ENCODE measurements at places on chromosomes 1 and 21.

DNA sequence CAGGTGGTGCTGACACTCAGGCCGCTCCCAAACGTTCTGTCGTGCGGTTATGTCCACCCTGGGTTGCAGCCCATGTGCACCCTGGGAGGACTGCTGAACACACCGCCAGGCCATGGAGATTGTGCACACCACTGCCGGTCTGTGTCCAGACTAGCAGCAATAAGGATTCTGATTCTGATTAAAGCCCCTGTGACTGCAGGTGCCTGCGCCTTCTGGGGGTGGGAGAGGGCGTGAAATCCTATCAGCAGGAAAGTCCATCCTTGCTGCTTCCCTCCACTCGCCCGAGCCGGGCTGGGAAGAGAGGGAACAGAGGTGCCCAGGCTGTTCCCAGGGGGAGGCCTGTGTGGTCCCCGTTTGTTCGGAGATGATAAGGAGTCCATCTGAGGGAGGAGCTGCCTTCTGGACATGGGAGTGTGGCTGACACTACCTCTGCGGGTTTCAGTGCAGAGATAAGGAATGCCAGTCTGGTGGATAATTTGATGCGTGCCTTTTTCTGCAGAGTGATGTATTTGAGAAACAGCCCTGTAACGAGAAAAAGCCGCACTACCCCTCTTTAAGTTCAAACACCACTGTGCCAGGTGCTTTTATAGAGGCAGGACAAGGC is 41.2 kb downstream of the BACE2 start:
- DNase-seq: no peak

DNA sequence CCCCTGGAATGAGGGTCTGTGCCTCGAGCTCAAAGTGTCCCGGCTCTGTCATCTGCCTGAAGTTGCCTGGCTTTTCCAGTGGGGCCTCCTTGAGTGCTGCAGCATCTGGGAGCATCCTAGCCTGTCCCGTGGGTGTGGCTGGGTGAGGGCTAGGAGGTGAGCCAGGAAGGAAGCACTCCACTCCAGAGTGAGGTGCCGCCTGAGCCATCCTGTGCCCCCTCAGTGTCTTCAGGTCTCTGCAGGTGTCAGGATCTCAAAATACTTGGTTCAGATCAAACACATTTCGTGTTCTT is 11.5 kb downstream of the IBA57 start:
- no peak for DNase-seq

DNA sequence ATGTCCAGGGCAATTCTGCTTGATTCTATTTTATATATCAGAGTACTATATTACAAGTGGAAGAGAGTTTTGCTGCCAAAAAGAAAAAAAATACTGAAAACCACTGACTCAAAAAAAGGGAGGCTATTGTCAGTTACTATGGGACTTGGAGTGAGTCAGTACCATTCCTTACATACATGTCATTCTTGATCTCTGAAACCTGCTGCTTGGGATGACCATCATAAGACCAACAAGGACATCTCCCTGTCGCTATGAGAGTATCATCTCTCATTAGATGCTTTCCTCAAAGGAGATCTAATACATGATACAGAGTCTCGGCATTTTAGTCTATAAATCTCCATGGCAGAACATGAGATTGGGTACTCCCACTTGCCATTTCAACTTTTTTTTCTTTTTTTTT is 11.8 kb upstream of the INPP5B start:
- no peak for DNase-seq

GRCh38 chr21:37455504-37455911 is 88.9 kb downstream of the DYRK1A start:
- no peak for DNase-seq

- DNase-seq: no peak
These were observed 718.6 kb downstream of the AMY1C start for GRCh38 chr1:104468282-104468681.

- DNase-seq: no peak
These were observed 717.2 kb downstream of the NCAM2 start for GRCh38 chr21:21715266-21715969.

GRCh38 chr1:156086256-156086662 is 4.0 kb upstream of the MEX3A start:
- no peak for DNase-seq

GRCh38 chr1:30508175-30508448 is 215.3 kb downstream of the MATN1 start:
- DNase-seq: no peak

- DNase-seq: no peak
These were observed 270.5 kb downstream of the NPHP4 start for GRCh38 chr1:5721634-5722215.

- DNase-seq: no peak
These were observed 19.9 kb upstream of the ABCB10 start for GRCh38 chr1:229578168-229579058.

DNA sequence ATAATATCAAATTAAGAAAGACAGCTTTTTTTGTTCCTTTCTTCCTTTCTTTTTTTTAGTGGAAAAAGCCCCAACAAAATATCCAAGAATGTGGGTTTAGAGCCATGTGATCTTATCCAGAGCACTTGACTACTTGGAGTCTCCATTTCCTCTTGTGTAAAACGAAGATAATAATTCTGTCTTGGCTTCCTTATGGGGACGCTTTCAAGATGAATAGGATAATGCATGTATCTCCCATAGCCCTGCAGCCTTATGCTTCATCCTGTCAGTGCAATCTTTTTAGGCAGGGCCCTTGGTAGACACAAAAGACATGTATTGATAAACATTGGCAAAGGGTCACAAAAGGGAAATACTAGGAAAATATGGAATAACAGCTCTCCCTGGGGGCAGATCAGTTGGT is 34.8 kb downstream of the ZBTB18 start:
- no peak for DNase-seq

GRCh38 chr1:56507925-56508522 is 71.3 kb downstream of the PLPP3 start:
- no peak for DNase-seq

DNA sequence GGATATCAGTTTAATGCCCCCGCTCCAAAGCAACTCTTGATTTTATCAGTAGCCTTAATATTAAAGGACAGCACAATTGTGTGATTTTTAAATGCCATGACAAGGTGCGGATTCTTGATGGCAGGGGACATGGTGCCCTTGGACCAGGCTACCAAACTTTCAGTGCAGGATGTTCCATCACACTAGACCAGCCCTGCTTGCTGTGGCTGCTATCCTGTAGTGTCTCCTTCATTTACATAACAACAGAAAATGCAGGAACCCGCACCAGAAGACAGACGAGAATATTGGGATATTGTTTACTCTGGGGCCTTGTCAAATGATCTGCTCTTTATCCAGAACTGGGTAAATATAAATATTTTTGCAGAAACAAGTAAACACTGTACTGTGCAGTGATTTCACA is 229.3 kb upstream of the PKN2 start:
- DNase-seq: no peak

- DNase-seq: no peak
These were observed 17.5 kb downstream of the MTARC1 start for GRCh38 chr1:220804202-220804586.

DNA sequence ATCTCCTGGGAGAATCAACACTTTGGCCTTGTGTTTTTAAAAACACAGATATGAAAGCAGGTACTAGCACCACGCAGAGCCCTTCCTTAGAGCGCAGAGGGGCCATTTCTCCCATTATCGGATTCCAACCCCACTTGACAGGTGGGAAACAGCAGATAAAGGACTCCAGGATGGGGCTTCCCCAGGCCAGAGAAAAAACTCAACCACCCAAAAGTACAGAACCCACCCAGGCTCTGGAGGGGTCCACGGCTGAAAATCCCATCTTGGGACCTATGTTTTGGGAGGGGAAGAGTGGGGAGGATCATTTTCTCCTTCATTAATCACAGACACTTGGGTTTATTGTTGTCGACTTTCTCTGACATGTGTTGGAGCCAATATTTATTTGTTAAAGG is 27.1 kb upstream of the COL18A1 start:
- DNase-seq: no peak

DNA sequence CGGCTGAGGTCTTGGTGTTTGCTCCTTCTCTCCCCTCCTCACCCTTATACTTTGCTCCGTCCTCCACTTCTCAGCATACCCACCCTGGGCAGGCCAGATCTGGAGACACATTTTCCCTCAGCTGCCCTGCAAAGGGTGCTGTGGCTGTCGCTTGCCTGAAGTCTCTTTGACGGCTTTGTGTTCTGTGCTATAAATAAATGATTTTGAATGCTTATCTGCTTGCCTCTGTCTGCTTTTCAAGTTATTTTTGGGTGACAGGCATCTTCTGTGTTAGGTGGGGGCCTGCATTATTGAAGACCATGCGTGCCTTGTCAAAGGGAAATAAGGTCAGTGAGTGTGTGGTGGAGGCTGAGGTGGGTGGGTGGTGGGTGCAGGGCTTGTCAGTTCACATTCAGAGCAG is 66.9 kb upstream of the KCND3 start:
- DNase-seq: no peak

DNA sequence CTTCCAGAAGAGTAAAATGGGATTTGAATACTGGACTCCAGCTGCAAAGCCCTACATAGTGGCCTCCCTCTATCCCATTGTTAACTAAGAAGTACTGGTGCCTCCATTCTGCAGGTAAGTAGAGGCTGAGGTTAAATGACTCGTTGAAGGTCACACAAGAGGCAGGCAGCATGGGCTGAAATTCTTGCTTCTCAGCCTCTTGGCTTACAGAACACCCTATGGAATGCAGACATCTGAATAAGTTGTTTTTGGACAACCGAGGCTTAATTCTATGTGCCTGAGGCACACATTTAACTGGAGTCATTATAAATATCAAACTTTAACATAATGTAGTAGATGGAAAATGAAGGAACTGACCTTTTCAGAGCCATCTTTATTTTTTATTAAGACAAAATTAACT is 5.7 kb downstream of the DNAJC11 start:
- no peak for DNase-seq

DNA sequence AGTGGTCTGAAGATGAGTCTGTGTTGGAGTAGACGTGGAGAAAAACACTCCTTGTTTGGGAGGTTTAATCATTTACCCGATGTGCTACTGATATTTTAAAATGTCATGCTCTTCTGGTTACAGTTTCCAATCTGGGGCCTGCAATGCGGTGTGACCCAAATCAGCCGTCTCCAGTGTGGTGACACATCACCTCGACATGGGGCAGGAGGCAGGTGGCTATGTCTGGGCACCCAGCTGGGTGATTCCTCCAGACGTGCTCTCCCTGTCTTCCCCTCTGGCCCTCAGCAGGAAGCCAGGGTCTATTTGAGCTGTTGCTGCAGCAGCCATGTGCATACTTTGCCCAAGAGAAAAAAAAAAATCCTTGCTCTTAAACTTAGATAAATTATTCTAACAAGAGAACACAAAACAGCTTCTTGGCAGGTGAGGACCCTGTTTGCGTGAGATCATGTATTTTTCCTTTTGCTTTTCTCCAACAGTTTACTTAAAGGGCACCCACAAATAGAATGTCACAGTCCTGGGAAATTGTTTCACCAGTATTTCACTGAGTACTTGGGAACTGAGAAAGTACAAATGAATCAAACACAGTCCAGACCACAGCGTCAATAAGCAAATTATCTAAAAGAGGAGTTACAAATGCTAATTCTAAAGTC is 38.9 kb upstream of the MAP10 start:
- peak; percentile 14 for DNase-seq

Data from Jurkat, Clone E6-1 (cell line).